Activated CD4-positive, alpha-beta T cell treated with anti-CD3 and anti-CD28 coated beads, Interleukin-2, amount 50 U/mL, for 4 hours (primary cell): ENCODE measurements at places on chromosomes 3 and 15.

DNA sequence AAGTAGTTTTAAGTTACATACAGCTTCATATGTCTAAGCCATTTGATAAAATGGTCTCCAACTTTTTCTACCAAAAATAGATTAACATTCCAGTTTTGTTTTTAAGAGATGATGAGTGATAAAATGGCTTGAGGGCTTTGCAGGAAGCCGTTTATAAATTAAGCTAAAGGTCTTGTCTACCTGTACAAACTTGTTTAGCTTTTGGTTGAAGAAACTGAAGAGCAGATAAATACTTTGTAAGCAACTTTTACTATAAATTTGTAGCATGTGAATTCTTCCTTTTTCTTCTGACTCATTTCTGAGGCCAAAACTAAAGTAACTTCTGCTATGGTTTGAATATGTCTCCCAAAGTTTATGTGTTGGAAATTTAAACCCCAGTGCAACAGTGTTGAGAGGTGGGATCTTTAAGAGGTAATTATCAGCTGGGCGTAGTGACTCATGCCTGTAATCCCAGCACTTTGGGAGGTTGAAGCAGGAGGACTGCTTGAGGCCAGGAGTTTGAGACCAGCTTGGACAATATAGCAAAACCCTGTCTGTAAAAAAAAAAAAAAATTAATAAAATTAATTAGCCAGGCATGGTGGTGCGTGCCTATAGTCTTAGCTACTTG, 8.2 kb upstream of the NEDD4 start:
- no peak for DNase-seq

GRCh38 chr15:20386198-20386597, 155.4 kb downstream of the GOLGA6L6 start:
- no peak for DNase-seq

GRCh38 chr15:31298707-31299172, 27.9 kb upstream of the KLF13 start:
- no peak for DNase-seq

GRCh38 chr3:16311960-16312451, 47.0 kb downstream of the OXNAD1 start:
- DNase-seq: no peak

DNA sequence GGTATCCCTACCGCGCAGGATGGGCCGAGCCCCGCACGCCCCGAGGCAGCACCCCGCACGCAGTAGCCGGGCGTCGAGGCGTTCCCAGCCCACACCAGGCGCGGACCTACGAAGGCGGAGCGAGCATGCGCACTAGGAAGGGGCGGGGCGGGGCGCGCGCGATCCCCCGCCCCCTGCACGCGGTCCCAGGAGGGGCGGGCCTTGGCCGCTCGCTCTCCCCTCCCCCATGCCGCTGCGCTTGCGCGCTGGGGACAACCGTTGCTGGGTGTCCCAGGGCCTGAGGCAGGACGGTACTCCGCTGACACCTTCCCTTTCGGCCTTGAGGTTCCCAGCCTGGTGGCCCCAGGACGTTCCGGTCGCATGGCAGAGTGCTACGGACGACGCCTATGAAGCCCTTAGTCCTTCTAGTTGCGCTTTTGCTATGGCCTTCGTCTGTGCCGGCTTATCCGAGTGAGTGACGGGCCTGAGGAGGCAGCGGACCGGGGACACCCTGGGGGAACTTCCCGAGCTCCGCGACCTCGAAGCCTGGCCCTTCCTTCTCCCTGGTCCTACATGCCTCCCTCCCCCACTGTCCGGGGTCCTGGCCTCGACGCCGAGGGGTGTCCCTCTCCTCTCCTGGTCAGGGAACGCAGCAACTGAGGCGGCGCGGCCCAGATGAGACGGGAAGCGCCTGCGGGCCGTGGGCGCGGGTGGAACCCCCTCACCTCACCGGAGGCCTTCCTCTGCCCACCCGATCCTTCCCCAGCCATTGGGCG, at the start of gene SPESP1:
TSS of gene SPESP1 (plus strand) at position 258 of the 755 bp plus-strand sequence. CDS start at position 387, 129 bp downstream.
- peak; percentile 12 for DNase-seq

DNA sequence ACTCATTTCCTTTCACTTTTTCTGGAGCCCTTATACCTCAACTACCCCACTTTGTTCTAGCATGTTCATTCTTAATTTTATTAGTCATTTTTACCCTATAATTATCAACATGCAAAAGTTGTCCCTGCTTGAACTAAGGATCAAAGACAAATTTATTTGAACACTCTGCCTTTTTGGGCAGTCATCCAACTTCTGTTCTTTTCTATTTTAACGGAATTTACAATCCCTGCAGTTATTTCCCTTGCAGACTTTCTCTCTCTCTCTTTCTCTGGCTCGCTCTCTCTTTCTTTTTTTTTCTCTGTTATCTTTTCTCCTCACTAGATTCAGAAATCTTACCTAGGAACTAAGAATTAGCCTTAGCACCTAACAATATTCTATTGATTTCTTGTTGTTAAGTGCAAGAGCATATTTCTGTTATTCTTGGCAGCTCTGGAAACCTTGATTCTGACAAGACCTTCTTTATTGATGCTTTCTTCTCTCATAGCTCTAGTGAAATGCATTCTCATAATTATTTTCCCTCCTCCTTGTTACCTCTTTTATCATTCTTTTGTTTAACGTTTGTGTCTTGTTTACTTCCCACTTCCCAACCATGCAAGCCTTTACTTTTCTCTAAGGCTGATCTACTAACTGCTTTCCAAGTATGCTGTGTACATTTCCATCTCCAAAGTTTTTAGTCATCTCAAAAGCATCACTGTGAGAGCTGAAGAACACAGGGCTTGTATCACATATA, 951.6 kb downstream of the DIPK2A start:
- no peak for DNase-seq

- no peak for DNase-seq
Observed at GRCh38 chr3:69720824-69721223, 18.4 kb upstream of the MITF start.

DNA sequence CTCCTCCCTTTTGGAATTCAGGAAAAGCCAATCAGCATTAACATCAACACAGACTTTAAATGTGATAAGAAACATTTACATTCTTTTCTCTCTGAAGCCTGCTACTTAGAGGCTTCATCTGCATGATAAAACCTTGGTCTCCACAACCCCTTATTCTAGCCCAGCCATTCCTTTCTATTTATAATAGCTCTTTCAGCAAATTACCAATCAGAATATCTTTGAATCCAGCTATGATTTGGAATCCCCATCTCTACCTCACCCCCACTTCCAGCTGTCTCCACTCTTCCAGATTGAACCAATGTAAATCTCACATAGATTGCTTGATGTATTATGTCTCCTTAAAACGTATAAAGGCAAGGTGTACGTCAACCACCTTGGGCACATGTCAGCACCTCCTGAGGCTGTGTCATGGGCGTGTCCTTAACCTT, 139.7 kb downstream of the TUSC7 start:
- DNase-seq: no peak

DNA sequence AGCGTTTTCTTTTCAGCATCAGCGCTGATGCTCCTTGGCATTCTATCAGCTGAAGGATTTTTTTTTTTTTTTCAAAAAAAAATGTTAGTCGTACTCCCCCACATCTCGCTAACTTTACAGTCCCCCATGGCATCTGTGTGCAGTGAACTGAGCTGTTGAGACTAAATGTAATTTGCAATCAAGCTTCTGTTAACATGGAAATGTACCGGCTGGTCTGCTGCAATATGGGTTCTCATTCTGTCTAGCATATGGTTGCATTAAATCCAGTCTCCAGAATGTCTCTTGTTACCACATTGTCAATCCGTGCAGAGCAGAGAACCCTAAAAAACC, 32.2 kb upstream of the TPRG1 start:
- DNase-seq: no peak

DNA sequence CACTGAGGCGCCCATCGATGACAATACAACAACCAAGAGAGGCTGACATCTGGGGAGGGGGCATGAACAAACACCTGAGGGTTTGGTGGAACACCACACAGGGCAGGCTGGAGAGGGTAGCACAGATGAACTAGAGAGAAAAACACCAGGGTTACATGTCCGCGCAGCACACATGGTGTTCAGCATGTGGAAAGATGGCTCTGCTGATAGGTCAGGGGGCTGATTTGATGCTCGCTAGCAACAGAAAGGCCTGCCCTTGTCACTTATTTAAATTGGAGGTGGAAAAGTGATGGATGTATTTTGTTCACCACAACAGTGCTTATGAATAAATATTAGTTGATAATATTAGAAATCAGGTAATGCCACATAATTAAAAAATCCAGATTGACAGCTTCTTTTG, 67.5 kb downstream of the FRMD4B start:
- DNase-seq: no peak

DNA sequence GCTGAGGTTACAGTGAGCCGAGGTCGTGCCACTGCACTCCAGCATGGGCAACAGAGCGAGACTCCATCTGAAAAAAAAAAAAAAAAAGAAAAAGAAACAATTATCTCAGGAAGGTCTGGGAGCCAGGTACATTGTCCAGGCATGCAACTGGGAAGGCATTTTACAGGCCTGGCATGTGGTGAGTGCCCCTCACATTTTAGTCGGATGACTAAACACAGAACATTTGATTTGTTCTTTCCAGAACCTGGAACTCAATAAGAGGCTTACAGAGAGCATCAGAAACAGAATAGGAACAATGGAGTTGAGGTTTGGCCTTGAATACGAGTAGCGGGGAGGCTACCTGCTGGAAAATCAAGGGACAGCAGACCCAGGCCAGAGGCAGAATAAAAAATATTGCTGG, 33.7 kb upstream of the IGF1R start:
- no peak for DNase-seq

DNA sequence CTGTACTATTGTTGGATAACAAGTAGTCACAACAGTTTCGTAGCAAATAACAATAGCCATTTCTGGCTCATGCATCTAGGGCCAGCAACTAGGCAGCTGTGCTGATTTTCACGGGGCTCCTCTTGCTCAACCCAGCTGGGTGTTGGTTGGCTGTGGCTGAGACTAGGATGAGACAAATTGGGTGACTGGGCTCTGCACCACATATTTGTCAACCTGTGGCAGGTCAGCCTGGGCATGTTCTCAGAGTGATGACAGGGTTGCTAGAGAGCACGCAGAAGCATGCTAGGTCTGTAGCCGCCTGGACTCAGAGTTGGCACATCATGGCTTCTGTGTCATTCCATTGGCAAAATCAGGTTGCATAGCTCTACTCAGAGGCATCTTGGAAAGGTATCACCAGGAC, 175.9 kb downstream of the OTOL1 start:
- DNase-seq: no peak

GRCh38 chr3:38722781-38723568, 73.5 kb upstream of the SCN5A start:
- no peak for DNase-seq

DNA sequence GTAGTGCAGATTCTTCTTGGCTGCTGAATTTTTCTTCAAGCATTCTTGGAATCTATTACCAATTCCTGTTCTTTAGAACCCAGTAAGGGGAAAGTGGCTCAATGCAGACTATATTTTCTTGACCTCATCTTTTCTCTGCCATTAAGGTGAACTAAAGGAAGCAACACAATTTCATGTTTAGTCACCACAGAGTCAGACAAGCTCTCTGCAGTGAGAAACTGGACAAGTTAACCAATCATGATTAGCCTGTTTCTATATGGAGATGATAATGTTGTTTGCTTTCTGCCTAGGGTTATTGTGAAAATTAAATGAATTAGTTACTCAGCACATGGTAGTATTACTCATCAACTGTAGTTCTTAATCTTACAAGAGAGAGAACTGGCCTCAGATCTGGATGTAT, 1075.1 kb downstream of the AGBL1 start:
- DNase-seq: no peak

DNA sequence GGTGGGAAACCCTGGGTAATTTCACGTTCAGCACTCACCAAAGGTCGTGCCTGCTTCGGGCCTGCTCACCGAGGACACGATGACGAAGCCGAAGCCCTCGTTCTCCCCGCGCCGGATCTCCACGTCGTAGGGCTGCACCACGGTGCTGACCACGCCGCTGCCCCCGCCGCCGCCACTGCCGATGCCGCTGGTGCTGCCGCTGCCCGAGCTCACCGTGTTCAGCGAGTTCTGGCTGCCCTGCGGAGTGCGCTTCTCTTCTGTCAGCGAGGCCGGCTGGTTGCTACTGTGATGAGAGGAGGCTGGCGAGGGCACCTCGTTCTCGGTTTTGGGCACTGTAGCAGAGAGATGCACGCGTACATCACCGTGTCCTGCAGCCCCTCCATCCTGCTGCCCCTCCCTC, 659.5 kb downstream of the MAGI1 start:
- no peak for DNase-seq

- DNase-seq: no peak
Observed at GRCh38 chr3:120684896-120685295, 2.9 kb upstream of the HGD start.

DNA sequence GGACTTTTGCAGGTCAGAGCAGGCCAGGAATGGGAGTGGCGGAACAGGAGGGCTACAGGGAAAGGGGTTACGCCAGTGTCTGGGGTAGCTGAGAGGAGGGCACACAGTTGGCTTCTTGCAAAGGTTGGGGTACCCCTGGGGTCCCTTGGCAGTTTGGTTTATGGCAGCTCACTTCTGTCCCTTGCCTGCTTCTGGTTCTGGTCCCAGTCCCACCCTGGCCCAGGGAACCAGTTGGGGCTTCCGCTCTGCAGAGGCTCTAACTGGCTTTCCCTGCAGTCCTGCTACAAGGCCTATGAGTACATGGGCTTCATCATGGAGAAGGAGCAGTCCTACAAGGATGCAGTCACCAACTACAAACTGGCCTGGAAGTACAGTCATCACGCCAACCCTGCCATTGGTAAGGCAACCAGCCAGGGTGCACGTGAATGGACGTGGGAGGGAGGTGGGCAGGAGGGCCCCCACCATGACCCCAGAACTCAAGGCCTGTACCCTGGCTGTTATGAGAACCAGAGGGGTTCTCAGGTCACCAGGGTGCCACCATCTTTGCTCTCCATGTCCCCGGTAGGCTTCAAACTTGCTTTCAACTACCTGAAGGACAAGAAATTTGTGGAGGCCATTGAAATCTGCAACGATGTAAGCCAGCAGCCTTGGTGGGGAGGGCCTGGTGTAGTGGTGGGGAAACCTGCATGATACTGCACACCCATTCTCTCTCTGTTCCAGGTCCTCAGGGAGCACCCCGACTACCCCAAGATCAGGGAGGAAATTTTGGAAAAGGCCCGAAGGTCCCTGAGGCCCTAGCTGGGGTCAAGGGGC, 15.2 kb downstream of the CSRNP1 start:
- DNase-seq: no peak

DNA sequence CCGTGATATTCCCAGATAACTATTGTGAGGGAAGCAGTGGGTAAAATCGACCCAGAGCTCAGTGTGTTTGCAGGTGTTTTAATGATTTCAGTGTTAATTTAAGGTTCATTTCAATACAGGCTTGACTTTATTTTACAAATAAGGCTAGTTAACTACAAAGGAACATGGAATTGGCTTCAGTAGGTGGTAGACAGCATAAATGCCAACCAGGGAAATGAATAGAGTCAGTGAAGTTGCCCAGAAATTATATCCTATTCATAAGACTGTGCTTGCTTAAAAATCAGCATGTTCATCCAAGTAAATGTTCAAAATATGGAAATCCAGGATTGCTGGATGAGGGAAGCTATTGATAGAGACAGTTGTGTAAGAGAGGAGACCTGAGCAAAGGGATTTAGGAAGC, 66.1 kb downstream of the LARS2 start:
- no peak for DNase-seq

GRCh38 chr3:145519398-145520047, 641.5 kb downstream of the PLOD2 start:
- no peak for DNase-seq

- DNase-seq: no peak
Observed at GRCh38 chr15:27936164-27936563, 163.0 kb downstream of the OCA2 start.
